Esophagus muscularis mucosa (tissue), 4 donors: ENCODE measurements at places on chromosomes 2 and 18. TPM values are rescaled to one million over a fixed set of nuclear protein-coding genes. Genes with fewer than 3 reads are reported as not detected.

NT5C1B gene
- total RNA-seq, result not detected

KHK gene
- 1.3 TPM for total RNA-seq

TGIF1 gene
- total RNA-seq, result 48.2 TPM

FMNL2 gene
- 23.5 TPM for total RNA-seq

AMER3 gene
- total RNA-seq, result not detected

IL36RN gene
- total RNA-seq, result not detected

NRP2 gene
- total RNA-seq, result 195 TPM

CYP26B1 gene
- total RNA-seq, result 3.6 TPM

HAAO gene
- 4.8 TPM for total RNA-seq

COL6A3 gene
- 96.2 TPM for total RNA-seq

HRH4 gene
- total RNA-seq, result not detected

DNA sequence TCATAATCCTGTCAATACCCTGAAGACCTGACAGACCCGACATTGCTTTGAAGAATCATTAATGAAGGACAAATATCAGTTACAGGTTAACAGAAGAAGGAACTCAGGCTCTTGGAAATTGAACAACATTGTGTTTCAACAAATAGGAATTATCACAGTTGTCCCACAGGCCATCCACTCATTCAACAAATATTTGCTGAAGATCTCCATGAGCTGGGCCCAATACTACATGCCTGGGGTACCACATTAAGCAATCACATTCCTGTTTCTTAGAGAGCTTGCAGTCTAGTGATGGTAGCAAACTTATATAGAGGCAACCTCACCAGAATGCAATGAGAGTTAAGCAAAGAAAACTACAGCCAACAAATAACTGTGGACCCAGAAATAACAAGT, 671.6 kb upstream of the ACVR2A start:
- H3K4me3 ChIP-seq, result no peak overlapping the region
- DNase-seq, result no peak
- no peaks in the 10 kb centered on the region for H3K27me3 ChIP-seq
- no peaks in the 10 kb centered on the region for H3K36me3 ChIP-seq

DNA sequence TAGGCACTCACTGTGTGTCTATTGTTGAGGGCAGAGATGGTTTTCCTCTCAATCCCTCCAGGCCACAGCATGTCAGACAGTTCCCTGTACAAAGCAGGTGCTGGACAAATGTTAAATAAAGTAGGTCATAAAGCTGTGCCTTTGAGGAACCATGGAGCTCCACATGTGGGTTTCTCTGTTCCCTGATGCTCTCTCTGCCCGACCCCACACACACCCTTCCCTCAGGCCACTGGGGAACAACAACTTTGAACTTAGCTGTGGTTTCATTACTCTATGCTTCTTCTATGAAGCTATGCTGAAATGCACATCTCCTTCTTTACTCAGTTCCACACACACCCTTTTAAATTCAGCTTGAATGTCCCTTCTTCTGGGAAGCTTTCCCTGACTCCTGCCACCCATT, 415.3 kb downstream of the HRH4 start:
- no peak overlapping the region for H3K4me3 ChIP-seq
- H3K4me1 ChIP-seq, result no peaks in the 10 kb centered on the region
- H3K27me3 ChIP-seq, result no peaks in the 10 kb centered on the region

- no peaks in the 10 kb centered on the region for H3K27me3 ChIP-seq
- no peaks in the 10 kb centered on the region for H3K4me1 ChIP-seq
These were observed at the start of gene NOSTRIN for GRCh38 chr2:168801961-168802858. Gene NOSTRIN, plus strand, starts transcription at chr2:168802637. Its CDS starts 10 bp downstream, at chr2:168802647.

DNA sequence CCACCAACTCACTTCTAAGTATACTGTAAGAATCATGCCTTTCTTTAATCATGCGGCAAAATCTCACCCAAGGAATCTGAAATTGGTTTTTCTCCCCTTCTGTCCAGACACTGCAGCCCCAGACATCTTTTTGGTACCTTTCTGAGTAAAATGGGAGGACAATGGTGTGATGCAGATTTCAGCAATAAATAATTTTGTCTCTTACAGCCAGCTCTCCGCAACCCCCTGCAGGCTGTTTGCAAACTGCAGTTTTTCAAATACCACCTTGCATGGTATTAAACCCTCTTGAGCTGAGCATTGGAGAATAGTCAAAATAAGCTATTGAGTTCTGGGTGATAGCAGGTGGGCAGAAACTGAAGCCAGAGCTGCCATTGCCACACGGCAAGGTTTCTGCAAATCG, 32.2 kb downstream of the GPR39 start:
- no peak for DNase-seq
- no peak overlapping the region for H3K4me3 ChIP-seq
- H3K27ac ChIP-seq, result no peak overlapping the region
- H3K36me3 ChIP-seq, result no peaks in the 10 kb centered on the region
- peaks cover 10% of the 10 kb centered on the region for H3K27me3 ChIP-seq

GRCh38 chr2:64626963-64627760, 26.6 kb downstream of the SERTAD2 start:
- no peak overlapping the region for H3K4me3 ChIP-seq
- peaks cover 12% of the 10 kb centered on the region for H3K36me3 ChIP-seq
- no peaks in the 10 kb centered on the region for H3K27me3 ChIP-seq
- H3K27ac ChIP-seq, result no peak overlapping the region
- H3K4me1 ChIP-seq, result no peaks in the 10 kb centered on the region

DNA sequence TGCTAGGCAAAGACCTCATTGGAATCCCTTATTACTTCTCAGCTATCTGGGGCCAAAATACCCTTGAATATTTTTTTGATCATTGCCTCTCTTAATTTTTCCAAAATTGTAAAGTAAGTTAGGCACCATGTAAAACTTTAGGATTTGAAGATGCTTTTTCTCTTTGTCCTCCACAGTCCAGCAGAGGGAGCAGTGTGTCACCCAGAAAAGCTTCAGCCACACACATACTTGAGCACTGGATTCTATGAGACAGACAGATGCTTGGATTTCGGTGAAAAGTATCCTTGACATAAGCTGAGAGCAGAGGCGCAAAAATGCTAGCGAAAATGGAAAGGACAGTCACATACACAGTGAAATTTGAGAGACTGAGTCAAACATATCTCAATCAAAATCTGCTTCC, 74.7 kb upstream of the KCNJ3 start:
- no peaks in the 10 kb centered on the region for H3K36me3 ChIP-seq
- H3K4me1 ChIP-seq, result no peaks in the 10 kb centered on the region
- no peak overlapping the region for H3K4me3 ChIP-seq
- no peak for DNase-seq
- H3K27ac ChIP-seq, result no peak overlapping the region

DNA sequence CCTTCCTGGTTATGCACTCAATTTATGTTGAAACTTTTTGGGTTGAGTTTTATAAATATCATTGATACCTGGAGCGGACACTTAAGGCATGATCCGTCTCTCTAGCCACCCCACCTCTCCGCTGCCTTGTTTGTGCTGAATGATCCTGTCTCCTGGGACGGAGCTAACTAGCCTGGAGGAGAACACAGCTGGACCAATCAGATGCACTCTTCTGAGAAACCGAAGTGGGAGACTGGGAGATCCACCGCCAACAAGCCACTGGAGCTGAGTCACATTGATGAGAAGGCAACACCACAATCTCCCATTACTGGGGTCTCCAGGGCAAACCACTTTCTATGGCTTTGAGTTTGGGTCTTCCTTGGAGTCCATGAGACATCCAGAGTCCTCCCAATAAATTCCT, 29.3 kb downstream of the CYP26B1 start:
- H3K36me3 ChIP-seq, result no peaks in the 10 kb centered on the region
- H3K4me3 ChIP-seq, result no peak overlapping the region
- no peaks in the 10 kb centered on the region for H3K27me3 ChIP-seq
- no peak overlapping the region for H3K27ac ChIP-seq
- peaks cover 11% of the 10 kb centered on the region for H3K4me1 ChIP-seq

GRCh38 chr2:8498994-8499393, 182.9 kb upstream of the ID2 start:
- peaks cover 25% of the 10 kb centered on the region for H3K4me1 ChIP-seq
- no peaks in the 10 kb centered on the region for H3K27me3 ChIP-seq
- H3K4me3 ChIP-seq, result no peak overlapping the region
- H3K36me3 ChIP-seq, result no peaks in the 10 kb centered on the region
- no peak for DNase-seq

DNA sequence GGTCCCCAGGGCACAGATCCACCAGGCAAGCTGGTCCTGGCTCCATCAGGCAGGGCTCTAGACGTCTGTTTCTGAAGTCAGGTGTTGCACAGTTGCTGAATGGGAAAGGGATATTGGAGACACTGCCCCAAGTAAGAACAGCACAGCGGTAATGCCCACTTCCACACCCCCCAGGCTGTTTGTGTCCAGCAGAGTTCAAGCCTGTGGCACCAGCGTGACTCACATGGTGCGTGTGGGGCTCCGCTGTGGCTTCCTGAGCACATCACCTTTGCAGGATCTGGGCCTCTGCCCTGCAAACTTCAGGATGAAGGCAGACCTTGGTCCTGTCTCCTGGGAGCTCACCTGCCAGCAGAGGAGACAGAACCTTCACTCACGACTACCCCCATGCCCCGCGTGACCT, 203.3 kb downstream of the TFCP2L1 start:
- no peak for DNase-seq
- H3K4me3 ChIP-seq, result no peak overlapping the region
- no peaks in the 10 kb centered on the region for H3K4me1 ChIP-seq
- no peaks in the 10 kb centered on the region for H3K27me3 ChIP-seq
- H3K27ac ChIP-seq, result no peak overlapping the region
- H3K36me3 ChIP-seq, result no peaks in the 10 kb centered on the region

DNA sequence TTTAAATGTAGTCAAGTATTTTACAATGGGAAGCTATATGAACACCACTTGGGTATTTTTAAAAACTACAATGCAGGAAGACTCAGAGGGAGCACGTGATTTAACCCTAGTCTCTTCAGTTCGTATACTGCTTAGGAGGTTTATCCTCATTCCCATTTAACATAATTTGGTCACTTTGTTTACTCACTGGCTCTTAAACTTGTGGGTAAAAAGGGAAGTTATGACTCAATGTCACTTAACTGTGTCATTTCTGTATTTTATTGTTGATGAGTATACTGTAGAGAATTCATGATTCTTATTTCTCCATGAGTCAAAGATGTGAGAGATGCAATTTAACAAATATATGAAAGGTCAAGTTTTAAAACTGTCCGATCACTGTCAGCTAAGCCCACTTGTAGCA, 48.2 kb downstream of the SLC66A3 start:
- H3K36me3 ChIP-seq, result peaks cover 31% of the 10 kb centered on the region
- no peak overlapping the region for H3K4me3 ChIP-seq
- no peaks in the 10 kb centered on the region for H3K27me3 ChIP-seq
- H3K4me1 ChIP-seq, result no peaks in the 10 kb centered on the region
- DNase-seq, result no peak

GRCh38 chr2:233061591-233062450, 1.7 kb downstream of the INPP5D start:
- no peak for DNase-seq
- peak overlapping the region; percentile 50 for H3K4me3 ChIP-seq
- H3K36me3 ChIP-seq, result no peaks in the 10 kb centered on the region
- H3K27ac ChIP-seq, result peak overlapping the region; percentile 72
- no peaks in the 10 kb centered on the region for H3K27me3 ChIP-seq

GRCh38 chr2:147696426-147696825, 148.4 kb upstream of the ACVR2A start:
- no peak overlapping the region for H3K27ac ChIP-seq
- H3K4me1 ChIP-seq, result no peaks in the 10 kb centered on the region
- no peak for DNase-seq
- no peak overlapping the region for H3K4me3 ChIP-seq
- H3K36me3 ChIP-seq, result no peaks in the 10 kb centered on the region

DNA sequence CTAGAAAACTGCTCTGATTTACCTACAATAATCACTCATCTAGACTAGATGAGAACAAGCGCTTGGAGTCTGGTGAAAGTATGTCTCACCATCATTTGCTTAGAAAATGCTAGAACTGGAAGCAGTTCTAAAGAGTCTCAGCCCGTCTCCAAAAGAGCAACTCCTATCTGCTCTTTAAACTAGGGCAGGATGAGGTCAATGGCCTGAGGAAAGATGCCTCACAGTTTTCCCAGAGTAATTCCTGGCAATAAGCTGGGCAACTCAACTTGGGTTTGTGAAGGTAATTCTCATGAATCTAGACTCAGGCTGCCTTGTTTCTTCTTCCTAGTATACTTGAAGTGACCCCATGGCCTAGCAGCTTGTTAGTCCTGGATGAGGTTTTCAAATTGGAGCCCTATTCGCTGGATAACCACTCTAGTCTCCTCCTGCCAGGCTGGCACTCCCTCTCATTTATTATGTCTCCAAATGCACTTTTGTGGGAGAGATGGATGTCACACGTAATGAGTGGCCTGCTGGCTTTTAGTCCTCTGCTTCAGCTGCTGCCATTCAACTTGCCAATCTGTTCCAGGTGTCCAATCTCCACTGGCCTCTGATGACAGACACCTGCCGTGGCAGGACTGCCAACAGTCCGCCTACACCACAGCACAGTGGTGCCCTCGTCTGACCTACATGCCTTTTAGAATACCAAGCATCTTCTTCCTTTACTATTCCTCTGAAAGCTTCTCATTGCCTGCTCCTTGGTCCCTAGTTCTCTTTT, 80.9 kb downstream of the CABYR start:
- H3K27ac ChIP-seq, result no peak overlapping the region
- DNase-seq, result no peak
- no peak overlapping the region for H3K4me3 ChIP-seq
- no peaks in the 10 kb centered on the region for H3K36me3 ChIP-seq
- no peaks in the 10 kb centered on the region for H3K27me3 ChIP-seq
- H3K4me1 ChIP-seq, result peaks cover 39% of the 10 kb centered on the region

- DNase-seq, result no peak
- no peaks in the 10 kb centered on the region for H3K4me1 ChIP-seq
- H3K36me3 ChIP-seq, result no peaks in the 10 kb centered on the region
- no peak overlapping the region for H3K4me3 ChIP-seq
- H3K27ac ChIP-seq, result no peak overlapping the region
These were observed 584.8 kb downstream of the TSN start for GRCh38 chr2:122340246-122340645.

GRCh38 chr2:233081232-233081730, 21.1 kb downstream of the INPP5D start:
- H3K27ac ChIP-seq, result no peak overlapping the region
- peaks cover 37% of the 10 kb centered on the region for H3K4me1 ChIP-seq
- H3K27me3 ChIP-seq, result no peaks in the 10 kb centered on the region
- DNase-seq, result no peak
- H3K4me3 ChIP-seq, result no peak overlapping the region

DNA sequence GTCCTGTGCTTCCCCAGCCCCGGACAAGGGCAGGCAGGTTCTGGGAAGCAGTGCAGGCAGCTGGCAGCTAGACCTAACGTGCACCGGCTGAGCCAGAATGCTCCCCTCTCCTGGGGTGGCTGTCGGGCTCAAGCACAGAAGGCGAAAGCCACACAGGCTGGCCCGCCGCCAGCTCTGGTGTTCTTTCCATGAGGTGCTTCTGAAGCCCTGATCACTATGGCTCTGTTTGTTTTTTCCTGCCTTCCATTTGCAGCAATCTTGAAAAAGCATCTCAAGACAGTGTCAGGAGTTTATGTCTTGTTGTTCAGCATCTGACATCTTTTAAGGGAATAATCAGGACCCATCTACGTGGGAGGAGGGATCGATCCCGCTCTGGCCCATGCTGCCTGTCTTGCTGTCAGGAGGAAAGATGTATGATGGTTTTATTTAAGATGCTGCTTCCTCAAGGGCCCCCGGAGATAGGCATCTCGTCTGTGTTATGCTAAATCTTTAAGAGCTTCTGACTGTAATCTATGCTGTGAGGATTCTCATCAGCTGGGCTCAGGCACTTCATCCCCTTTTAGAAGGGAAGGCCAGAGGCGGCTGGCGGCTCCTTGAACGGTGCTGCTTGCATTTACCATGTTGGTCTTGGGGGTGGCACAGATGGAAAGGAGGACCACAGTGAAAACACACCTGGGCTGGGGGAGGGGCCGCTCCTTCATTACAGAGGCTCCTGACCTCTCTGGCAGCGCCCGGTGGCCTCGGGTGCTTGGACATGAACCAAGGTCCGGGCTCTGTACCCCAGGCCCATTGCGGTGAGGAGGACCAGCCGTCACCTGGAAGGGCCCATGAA, 118.5 kb upstream of the HDAC4 start:
- H3K27ac ChIP-seq, result no peak overlapping the region
- DNase-seq, result no peak
- H3K36me3 ChIP-seq, result no peaks in the 10 kb centered on the region
- H3K4me3 ChIP-seq, result no peak overlapping the region
- H3K27me3 ChIP-seq, result peaks cover 5% of the 10 kb centered on the region
